ENCODE measurements at places on chromosomes 3 and 15.

DNA sequence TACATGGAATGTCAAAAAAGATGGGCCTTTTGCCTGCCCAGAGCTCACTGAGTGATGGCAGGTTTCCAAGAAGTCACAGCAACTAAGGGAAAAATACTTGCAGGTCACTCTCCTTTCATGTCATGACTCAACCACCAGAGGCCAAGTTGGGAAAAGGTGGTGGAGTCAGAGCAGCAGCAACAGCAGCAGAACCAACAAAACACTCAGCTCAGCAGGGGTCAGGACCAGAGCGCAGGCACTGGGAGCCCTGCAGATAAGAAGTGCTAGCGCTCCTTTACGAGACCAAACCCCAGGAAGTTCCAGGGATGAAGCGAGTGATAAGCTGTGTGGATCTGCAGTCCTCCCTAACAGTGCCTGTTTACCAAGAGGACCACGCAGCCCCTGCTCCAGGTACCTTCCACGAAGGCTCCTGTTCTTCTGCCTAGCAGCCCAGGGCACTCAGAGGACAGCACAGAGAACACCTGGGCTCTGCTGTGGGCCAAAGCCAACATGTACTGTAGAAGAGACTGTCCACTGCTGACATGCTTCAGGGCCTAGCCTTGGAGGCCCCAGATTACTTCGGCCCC is 26.0 kb downstream of the POC1A start:
- no peak for ATAC-seq

GRCh38 chr3:187185759-187186158 is 11.5 kb upstream of the RTP1 start:
- ATAC-seq: no peak

- peak; percentile 22 for ATAC-seq
These were observed 11.9 kb downstream of the GTPBP8 start for GRCh38 chr3:113002679-113003078.

- no peak for ATAC-seq
These were observed 20.2 kb downstream of the TGFBR2 start for GRCh38 chr3:30626443-30627180.

DNA sequence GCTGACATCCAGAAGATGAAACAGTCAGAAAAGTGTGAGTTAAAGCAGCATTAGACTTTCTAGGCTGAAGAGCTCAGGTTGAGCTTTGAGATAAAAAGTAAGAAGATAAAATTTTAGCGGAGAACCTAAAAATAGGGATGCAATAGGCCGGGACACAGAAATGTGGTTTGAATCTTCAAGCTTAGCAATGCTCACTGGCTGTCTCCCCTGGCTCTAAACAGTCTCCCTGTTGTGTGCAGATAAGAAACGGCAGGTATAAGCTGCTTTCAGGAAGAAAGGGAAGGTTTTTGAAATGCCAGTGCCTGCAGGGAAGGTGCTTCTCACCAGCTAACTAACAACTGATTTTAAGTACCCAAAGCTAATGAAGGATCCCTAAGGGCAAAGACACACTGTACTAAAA is 718.7 kb upstream of the SGO1 start:
- no peak for ATAC-seq

DNA sequence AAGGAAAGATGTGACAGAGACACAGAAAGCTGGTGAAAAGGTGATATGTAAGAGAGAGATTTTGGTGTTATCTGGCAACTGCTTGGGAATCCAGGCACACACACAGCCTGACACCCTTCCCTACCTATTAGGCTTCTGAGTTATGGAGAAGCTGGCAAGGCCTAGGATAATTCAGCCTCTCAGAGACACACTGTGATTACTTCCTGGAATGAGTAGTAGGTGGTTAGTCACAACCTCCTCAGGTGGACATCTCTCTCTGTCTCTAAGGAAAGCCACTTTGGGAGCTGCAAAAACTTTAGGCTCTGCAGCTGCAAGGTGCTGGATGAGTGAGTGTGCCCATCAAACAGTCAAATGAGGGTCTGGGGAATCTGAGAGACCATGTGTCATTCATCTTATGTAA is 201.9 kb downstream of the PDCD6IP start:
- ATAC-seq: no peak

DNA sequence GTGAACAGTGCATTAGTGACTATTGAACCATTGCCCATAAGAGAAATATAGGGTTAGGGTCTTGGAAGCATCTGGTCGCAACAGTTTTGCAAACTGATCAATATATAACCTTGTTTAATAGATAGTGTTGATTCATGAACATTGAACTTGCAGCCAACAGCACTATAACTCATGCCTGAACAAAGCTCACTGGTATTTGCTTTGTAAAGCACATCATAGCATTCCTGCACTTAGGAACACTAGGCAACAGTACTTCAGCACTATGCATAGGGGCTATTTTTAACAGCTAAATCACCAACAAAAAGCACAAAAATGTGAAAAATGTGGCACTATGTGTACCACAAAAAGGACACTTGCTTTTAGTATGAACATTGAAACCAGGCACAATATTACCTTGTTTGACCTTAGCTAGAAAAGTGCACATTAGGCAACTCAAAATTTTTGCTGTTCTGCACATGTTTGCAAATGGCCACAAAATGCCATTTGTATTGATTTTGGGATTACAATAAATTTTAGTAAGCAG is 68.0 kb downstream of the OXNAD1 start:
- ATAC-seq: peak; percentile 44

DNA sequence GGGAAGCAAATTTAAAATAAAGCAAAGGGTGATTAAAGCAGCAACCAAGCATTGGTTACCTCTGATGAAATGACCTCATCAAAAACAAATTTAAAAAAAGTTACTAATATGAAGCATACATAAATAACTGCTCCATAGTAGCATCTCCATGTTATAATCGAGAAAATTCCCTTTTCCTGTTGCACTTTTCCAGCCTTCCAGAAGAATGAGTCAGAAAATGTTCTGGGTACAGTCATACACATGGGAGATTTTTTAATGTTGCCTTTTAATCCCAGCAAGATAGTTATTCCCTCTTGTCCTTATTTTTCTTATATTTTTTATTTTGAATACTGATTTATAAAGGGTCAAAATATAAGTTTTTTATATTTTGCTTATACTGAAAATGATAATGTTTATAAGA is 2.6 kb upstream of the TMCO5A start:
- ATAC-seq: no peak

DNA sequence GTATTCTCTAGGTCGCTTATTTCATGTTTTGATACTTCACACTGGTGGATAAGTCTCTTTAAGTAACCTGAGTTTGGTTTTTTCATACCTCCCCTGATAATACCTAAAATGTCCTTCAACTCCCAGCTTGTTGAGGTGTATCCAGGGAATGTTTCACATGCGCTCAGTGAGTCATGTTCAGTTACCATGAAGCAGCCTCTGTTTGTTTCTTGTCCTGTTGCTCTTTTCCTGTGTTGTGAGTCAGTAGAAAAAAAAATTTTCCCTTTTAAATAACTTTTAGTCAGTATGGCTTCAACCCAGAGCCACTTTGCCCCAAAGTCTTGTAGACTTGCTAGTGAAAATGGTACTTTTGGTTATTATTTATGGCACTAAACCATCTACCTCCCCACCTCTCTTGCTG is 278.4 kb upstream of the ZPLD1 start:
- no peak for ATAC-seq

- ATAC-seq: no peak
These were observed 126.6 kb downstream of the IGF1R start for GRCh38 chr15:98774756-98775497.

DNA sequence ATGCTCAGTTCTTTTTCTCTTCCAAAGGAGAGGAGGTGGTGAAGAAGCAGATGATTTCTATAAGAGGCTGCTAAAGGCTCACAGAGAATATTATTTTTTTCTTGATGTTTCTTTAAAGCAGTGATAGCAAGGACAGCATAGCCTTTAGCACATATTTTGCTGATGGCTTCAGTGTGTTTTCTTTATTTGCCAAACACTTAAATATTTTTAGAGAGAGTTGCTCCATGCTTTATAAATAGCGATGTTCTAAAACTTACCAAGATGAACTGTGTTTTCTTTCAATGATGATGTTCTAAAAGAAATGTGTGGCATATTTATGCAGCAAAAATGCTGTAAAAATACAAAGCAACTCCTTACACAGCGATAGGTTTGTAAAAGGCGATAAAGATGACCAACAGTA is 11.8 kb upstream of the KCNAB1 start:
- ATAC-seq: no peak

- no peak for ATAC-seq
These were observed 7.7 kb upstream of the IVD start for GRCh38 chr15:40397688-40398412.

DNA sequence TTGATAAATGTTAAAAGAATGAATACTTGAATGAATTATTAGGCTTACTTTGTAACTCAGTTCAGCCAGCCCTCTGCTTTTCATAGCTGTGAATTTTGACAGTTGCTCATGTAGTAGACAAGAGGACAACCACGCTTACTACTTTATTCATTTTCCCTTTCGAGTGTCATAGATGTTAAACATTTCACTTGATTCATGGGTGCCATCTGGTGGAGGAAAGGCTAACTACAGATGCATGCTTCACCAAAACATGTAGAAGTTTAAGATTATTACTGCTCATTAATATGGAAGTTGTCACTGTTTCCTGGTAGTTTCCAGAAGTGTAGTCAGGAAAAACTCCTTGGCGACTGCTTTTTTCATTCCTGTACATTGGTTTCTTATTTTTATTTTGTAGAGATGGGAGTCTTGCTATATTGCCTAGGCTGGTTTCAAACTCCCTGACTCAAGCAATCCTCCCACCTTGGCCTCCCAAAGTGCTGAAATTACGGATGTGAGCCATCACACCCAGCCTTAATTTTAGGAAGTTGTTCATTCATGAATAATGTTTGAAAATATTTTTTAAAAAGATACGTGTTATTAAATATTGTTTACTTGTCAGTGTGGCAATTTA is 163.2 kb downstream of the B3GALNT1 start:
- peak; percentile 51 for ATAC-seq

DNA sequence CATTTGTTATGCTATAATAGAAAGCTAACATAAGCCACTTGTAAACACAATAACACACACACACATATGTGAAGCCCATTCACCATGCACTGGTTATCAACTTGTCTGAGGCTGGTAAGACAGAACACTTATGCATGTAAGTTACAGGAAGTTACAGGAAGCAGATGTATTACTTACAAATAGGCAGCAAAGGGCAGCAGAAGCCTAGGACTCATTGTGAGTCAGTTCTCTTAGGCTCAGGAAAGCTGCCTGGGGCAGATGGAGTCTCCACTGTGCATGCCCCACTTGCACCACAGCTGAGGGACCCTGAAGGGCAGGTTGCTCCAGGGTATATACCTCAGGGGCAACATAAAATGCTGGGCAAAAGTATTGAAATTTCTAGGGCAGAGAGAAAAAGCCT is 748.8 kb upstream of the CCDC54 start:
- ATAC-seq: no peak

DNA sequence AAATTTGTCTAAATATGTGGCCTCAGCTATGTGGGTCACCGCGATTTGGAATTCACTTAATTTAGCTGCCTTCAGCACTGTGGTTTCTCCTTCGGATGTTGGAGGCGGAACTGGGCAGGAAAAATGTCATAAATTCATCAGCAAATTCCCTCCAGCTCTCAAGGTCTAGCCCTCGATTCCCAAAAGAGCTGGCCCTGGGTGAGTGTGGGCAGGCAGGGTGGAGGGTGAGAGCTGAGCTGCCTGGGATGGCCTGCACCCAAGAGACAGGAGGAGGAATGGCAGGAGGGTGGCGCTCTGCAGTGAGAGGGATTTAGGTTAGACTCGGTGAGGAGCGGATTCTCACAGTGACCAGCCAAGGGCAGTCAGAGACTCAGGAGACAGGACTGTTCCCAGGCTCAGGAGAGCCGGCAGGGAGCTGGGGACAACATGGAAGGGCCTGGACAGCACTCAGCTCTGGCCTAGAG is 57.1 kb downstream of the FEM1B start:
- ATAC-seq: no peak

- no peak for ATAC-seq
These were observed 56.7 kb upstream of the TSC22D2 start for GRCh38 chr3:150351398-150351797.

- ATAC-seq: no peak
These were observed 11.3 kb downstream of the PLA2G4D start for GRCh38 chr15:42082823-42083604.

DNA sequence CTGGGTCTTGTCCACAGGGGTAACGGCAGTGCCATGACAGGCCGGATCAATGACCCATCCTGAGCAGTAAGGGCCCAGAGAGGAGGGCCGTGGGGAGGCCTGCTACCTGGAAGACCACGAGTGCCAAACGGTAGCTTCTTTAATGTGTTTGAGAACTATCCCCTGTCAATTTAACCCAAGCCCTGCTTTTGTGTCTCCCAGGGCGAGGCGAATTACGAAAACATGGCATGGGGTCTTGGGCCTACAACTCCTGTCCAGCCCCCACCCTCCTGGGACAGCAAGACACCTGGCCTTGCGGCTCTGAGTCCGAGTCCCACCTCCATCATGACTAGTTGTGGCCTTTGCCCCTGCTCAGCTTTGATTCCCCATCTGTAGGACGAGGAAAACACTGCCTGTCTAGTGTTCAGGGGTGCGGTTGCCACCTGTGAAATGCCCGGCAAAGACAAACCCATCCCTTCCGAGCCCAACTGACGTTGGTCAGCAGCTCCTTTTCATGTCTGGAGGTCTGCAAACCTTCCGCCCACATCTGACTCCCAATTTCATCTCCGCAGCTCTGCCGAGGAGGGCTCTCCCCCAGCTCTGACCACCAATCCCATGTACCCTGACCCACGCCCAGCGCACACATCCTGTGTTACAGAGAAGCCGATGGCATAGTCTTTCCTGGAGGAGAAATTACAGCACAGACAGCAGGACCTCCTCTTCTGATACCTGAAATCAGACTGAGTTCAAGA is 28.9 kb upstream of the SNRPA1 start:
- ATAC-seq: no peak

- ATAC-seq: peak; percentile 34
These were observed 11.7 kb downstream of the ABCC5 start for GRCh38 chr3:184005941-184006507.

DNA sequence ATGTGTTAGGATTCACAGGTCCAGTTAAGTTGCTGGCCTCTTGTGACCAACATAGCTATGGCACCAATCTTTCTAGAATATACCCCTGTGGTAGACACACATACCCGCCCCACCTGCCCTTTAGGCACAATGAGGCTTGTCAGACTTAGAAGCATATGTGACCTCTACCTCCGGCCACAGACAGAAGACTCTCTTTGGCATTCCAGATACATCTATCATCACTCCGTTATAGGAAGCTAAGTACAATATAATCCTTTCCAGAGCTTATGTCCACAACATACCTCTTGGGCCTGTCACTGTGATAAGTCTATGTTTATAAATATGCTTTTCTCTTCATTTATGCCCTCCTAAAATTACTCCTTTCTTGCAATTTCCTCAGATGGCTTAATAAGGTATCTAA is 39.8 kb downstream of the CD47 start:
- no peak for ATAC-seq

GRCh38 chr3:158084651-158085050 is 21.6 kb downstream of the SHOX2 start:
- ATAC-seq: no peak

- ATAC-seq: no peak
These were observed 46.8 kb upstream of the VPS8 start for GRCh38 chr3:184765047-184765729.

Data from gastroesophageal sphincter (tissue), 4 donors.